Myocyte (in vitro differentiated cells): ENCODE measurements at places on chromosomes 16 and 17. TPM values are rescaled to one million over a fixed set of nuclear protein-coding genes. Genes with fewer than 3 reads are reported as not detected.

CCL7 gene
- total RNA-seq, result not detected in 2 replicates

ASB16 gene
- 4.0 and 7.8 TPM in 2 replicates for total RNA-seq

ENKD1 gene
- 11.1 and 12.7 TPM in 2 replicates for total RNA-seq

ZSCAN10 gene
- total RNA-seq, result not detected in 2 replicates

GRCh38 chr16:23062524-23062923 is 86.7 kb downstream of the USP31 start:
- DNase-seq, result no peak

GRCh38 chr17:13350466-13350865 is 251.3 kb downstream of the HS3ST3A1 start:
- peak; percentile 7 for DNase-seq

DNA sequence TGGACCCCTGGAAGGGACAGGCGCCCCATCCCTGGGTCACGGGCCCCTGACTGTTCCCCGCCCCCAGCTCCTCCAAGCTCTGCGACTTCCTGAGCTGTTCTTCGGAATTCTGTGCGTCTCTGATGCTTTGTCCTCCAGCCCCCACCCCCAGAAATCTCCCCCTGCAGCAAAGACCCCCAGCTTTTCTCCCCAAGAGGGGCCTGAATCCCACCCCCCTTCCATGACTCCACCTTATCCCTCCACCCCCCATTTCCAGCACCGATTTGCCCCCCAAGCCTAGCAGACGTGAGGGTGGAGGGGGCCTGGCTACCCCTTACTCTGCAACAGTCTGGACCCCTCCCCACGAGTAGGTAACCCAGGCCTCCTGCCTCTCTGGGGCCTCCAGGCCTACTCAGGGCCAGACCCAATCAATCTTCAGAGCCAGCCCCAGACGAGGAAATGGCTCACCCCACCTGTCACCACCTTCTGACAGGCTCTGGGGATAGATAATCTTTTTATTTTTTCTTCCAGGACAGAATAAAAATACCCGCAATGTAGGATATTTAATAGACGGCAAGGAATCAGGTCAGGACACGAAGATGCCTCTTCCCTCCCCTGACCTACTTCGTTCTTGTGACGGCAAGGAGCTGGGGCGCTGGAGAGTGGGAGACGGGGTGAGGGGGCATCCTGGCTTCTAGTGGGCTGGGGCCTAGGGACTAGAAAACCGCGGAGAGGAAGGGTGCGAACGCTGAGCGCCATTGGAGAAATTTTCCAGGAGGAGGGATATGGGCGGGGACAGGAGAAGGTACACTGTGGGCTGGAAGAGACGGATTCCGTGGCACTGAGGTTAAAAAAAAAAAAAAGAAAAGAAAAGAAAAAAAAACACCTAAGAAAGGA is 744 bp upstream of the PLXDC1 start:
- DNase-seq, result no peak

- DNase-seq, result no peak
Observed at GRCh38 chr17:48729335-48730239, 1.0 kb upstream of the HOXB13 start.

GRCh38 chr17:50078430-50078829 is 16.7 kb upstream of the PDK2 start:
- no peak for DNase-seq

DNA sequence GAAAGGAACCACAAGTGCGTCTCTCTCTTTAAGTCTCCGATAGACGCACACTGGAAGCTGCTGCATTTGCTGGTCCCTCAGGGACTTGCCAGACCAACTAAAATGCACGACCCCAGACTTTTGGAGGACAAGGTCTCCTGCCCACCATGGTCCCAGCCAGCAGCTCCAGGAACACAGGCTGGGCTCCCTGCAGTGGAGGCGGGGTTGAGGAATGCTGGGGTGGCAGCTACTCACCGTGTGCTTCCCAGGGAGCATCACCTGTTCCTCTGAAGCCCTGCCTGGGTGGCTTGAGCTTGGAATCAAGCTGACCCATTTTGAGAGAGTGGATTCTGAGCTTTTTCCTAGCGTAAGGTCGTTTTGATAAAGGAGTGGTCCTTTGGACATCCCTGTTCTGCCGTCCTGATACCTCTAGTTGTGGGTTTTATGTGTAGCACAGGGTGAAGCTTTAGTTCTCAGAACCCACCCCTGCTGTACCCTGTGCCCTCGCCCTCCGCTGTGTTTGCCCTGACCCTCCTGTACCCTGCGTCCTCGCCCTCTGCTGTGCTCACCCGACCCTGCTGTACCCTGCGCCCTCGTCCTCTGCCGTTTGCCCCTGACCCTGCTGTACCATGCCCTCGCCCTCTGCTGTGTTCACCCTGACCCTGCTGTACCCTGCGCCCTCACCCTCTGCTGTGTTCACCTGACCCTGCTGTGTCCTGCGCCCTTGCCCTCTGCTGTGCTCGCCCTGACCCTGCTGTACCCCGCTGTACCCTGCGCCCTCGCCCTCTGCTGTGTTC is 11.0 kb downstream of the ZNF276 start:
- DNase-seq, result no peak

DNA sequence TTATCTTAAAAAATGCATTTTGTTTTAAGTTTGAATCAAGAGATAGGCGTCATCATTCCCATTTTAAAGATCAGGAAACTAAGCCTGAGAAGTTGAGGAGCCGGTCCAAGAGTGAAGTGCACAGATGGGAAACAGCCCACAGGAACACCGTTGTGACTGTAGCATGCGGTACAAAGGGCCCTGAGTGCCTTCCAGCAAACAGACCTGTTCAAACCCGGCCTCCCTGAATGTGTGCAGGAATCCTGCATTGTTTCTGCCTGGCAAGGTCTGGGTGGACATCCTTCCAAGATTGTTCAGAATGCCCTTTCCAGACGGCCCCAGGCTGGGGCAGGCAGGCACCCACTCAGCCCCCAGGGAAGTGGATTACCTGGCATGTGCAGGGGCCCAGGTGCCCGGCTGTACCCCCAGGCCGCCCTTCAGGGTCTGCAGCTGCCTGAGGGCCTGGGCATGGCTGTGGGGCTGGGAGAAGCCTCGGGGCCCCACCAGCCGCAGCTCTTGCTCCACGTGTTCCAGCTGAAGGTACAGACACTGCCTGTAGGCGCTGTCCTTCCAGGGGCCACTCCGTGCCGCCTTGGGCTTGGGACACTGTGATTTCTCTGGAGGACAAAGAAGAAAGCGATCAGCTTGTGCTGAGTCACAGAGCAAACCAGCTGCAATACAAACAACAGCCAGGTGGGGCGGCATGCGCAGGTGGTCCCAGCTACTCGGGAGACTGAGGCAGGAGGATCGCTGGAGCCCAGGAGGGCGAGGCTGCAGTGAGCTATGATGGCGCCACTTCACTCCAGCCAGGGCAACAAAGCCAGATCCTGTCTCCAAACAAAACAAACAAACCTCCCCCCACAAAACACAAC is 45.0 kb upstream of the GCSH start:
- no peak for DNase-seq
